ENCODE measurements at places on chromosomes 13 and 19. TPM values are rescaled to one million over a fixed set of nuclear protein-coding genes. Genes with fewer than 3 reads are reported as not detected.

DNA sequence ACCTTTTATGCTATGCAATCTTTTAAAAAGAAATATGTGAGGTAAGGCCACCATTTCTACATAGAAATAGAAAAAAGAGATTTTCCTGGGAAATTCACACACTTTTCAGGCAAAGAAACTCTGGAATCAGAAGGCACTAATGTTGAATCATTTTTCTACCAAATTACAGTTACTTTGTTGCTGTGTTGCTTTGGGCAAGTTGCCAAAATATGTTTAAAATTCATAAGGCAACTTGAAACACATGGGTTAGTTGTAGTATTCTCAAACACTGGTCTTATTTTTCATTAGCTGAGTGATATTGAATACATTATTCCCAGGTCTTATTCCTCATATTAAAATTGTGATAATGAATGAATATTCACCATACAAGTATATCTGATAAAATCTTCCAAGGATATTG is 195.0 kb upstream of the SLITRK1 start:
- no peak for DNase-seq

- DNase-seq = no peak
Measured at GRCh38 chr19:46624958-46625661, at the start of gene PTGIR. Gene PTGIR (minus strand): TSS chr19:46625089. CDS start chr19:46624225, 864 bp downstream.

- no peak for DNase-seq
Measured at GRCh38 chr19:1232652-1233072, 5.1 kb downstream of the CBARP start.

GRCh38 chr13:38542601-38543000 is 144.3 kb upstream of the FREM2 start:
- DNase-seq = no peak

The C5AR1 gene
- total RNA-seq = 26.6 TPM

The DKKL1 gene
- total RNA-seq = 0.57 TPM
